ENCODE measurements at places on chromosomes 6 and 20.

- DNase-seq, result peak; percentile 62
Measured at GRCh38 chr6:52635049-52635577, 35.8 kb upstream of the TMEM14A start.

GRCh38 chr6:82365016-82365795, 1.6 kb downstream of the TPBG start:
- peak; percentile 14 for DNase-seq

- DNase-seq, result no peak
Measured at GRCh38 chr6:52407467-52407866, 12.7 kb upstream of the EFHC1 start.

- peak; percentile 83 for DNase-seq
Measured at GRCh38 chr6:106085984-106086813, at the start of gene PRDM1. PRDM1 (plus strand) TSS chr6:106086336; CDS start chr6:106086554, 218 bp downstream.

All from activated CD4-positive, alpha-beta T cell treated with anti-CD3 and anti-CD28 coated beads for 36 hours (primary cell).